Central memory CD4-positive, alpha-beta T cell (primary cell): ENCODE measurements at places on chromosomes 1 and 21.

DNA sequence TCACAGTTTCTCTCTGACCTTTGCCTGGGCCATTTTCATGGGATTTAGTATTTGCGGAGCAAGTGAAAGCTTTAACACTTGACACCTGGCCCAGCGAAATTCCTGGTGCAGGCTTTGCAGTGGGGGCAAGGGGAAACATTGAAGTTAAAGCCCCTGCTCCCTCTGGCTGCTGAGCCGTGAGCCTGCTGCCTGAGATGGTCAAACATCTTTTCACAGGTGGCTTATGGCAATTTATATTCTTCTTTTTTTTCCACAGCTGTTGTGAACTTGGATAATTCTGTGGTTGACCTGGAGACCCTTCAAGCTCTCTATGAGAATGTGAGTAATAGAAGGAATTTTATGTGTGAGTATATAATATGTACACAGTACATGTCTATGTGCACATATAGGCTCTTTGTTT is 202.9 kb downstream of the FMN2 start:
- no peak for DNase-seq

DNA sequence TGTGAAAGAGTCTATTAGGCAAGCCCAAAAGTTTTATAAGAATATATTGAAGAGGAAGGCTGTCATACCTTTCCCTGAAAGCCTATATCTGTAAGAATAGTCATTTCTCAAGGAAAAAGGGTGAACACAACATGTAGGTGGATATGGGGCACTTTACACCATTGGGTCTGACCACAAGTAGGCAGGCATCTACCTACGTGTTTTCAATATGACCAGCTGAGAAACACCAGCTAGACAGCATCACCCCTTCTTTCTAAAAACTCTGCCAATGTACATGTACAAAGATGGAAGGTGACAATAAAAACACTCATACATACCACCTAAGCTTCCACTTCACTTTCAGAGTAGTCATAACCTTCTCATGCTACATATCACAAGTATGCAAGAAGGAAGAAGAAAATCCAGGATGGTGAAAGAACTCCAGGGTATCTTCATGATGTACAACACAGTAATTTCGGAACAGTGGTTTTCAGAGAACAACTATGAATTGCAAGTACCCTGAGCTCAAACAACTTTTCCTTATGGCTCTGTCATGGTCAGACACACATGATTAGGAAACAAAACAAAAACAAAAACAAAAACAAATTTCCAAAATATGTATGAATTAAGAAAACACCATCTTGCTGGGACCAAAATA is 98.5 kb upstream of the ADGRL2 start:
- no peak for DNase-seq

- DNase-seq, result no peak
Observed at GRCh38 chr1:78474092-78474491, 16.7 kb upstream of the PTGFR start.

DNA sequence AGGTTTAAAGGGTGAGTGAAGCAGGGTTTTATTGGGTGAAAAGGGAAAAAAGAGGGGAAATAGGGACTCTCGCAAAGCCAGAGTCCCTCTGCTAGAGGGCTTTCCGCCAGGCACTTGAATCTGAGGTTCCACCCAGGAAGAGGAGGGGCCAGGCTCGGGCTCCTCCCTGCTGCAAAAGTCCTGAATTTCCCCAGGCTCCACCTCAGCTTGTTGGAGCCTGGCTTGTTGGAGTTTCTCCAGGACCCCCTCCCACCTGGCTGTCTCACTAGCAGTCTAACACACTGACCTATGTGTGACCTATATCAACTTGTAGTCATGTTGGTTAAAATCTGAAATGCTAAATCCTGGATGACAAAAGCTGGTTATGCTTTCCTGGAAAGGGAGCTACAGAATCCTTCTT is 25.5 kb downstream of the GBP2 start:
- DNase-seq, result no peak

- DNase-seq, result no peak
Observed at GRCh38 chr1:54892586-54892985, 5.6 kb upstream of the DHCR24 start.

- no peak for DNase-seq
Observed at GRCh38 chr1:52751589-52752483, 25.6 kb downstream of the ZYG11B start.

- DNase-seq, result peak; percentile 66
Observed at GRCh38 chr1:32753532-32754316, 51.2 kb upstream of the SYNC start.

DNA sequence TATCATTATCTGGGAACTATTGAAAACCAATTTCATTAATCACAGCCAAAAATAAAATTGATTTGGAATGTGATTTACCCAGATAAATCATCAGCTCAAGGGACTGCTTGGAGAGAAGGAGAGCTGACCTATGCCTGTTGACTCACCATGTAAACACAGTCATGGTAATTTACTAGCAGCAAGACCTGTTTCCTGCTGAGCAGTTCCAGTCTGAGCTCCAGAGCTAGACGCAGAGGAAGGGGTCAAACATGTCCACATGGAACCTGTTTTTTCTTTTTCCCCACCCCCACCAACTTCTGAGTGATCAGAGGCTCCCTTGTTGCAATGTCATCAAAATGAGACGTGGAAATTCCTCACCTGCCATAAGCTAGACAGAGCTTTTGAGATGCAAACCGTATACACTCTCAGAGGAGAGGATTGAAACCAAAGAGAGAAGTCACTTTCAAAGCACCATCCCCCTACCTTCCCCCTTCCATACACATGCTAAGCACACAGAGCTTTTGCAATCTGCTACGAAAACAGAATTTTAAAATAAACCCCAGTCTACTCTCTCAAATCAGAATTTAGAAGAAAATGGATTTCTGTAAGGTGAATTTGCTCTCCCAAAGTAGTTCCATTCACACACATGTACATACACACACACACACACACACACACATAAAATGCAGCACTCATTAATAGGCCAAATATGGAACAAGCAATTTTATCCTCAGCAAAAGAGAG is 55.9 kb upstream of the PTGFRN start:
- DNase-seq, result no peak

DNA sequence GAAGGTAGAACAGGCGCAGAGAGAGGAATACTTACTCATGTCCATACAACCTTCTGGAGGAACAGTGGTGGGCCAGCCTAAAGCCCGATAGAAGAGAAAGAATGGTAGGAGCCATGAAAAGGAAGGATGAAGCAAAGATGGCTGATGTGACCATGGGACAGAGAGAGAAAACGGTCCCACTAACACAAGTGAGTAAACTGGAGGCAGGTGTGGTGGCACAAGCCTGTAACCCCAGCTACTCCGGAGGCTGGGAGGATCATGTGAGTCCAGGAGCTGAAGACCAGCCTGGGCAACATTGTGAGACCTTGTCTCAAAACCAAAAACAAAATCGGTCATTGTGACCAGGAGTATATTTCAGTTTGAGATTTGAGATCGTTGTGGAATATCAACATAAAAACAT is 49.4 kb downstream of the C1orf198 start:
- DNase-seq, result no peak

- DNase-seq, result peak; percentile 36
Observed at GRCh38 chr1:112501810-112502641, 6.7 kb upstream of the WNT2B start.

DNA sequence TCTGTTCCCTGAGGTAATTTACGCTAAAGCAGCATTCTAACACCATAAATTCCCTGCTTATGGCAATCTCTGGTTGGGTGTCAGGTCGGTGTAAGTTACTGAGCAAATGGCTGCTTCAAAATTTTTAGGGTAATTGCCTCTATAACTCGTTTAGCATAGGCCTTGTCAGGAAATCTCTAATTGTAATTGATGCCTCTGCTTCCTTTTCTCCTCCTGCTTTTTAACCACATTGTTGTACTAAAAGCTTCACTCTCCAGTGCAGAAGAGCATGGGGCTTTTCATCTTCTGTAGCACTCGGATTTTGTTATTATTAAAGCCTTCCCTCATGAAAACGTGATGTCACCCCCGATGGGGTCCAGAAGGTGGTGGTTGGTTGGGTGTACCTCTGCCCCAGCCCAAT is 141.6 kb upstream of the NBPF11 start:
- no peak for DNase-seq

DNA sequence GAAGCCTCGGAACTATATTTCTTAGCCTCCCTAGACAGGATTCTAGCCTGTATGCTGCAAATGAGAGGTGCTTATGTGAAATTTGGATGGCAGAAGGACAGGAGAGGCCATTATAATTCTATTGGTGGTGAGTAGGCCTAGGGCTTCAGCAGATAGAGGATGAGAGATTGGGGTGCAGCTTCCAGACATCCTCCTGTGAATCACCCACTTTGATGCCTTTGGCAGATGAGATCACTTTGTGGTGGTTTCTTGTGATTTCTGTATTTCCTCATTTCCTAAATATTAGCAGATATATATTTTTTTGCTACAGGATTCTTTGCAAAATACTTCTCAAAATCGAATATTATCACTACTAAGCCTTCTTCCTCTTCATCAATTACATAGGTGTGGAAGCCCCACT is 37.3 kb downstream of the MFSD2A start:
- DNase-seq, result no peak

- no peak for DNase-seq
Observed at GRCh38 chr1:103948526-103948925, 198.8 kb downstream of the AMY1C start.

GRCh38 chr1:160256396-160257046 is 5.8 kb downstream of the DCAF8 start:
- no peak for DNase-seq

GRCh38 chr1:86271046-86271445 is 114.5 kb upstream of the COL24A1 start:
- DNase-seq, result no peak

DNA sequence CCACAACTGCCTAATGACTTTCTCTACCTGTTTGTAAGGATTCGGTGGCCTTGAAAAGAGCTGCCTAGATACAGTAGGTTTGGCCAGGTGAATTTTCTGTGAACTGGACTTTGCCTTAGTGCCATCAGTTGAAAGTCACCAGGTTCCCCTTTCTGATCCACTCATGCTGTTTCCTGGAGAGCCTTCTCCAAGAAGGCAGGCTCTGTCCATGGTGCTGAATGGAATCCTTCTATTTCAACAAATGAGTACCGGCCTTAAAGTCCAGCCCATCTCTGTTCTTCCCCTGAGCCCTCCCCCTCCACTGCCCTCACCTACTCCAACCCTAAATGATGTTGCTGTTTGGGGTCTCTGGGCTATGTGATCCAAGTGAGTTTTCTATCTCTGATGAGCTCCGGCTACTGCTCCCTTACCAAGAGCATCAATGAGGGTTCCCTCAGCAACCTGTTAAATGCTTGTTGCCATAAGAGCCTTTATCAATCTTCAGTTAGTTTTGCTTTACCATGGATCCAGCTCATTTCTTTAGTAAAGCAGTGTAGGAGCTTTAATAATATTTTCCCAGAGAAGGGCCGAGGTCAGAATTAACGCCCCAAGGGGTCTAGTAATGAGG is 500.4 kb downstream of the PTPRU start:
- DNase-seq, result no peak

DNA sequence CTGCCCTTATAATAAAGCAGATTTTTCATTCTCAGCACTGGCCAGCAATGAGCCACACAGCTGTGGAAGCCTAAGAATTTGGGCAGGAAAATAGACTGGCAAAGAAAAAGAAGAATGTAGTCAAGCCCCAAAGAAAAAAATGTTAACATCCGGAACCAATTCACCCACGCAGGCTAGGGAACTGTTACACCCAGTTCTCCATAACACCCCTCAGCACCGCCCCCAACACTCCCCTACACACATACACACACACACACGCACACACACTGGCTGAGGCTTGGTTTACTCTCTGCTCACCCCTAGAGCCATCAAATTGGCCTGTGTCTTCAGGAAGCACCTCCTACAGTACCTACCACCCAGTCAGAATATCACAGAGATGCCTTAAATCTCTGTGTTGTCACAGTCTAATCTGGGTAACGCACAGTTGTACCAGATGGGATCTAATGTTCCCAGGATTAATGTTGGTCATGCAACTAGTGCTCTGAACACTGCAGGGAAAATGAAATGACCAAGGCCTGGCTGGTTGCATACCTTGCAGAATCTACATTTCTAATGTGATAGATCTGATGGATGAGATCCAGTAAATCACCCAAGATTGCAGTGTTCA is 14.5 kb downstream of the TBX15 start:
- no peak for DNase-seq

DNA sequence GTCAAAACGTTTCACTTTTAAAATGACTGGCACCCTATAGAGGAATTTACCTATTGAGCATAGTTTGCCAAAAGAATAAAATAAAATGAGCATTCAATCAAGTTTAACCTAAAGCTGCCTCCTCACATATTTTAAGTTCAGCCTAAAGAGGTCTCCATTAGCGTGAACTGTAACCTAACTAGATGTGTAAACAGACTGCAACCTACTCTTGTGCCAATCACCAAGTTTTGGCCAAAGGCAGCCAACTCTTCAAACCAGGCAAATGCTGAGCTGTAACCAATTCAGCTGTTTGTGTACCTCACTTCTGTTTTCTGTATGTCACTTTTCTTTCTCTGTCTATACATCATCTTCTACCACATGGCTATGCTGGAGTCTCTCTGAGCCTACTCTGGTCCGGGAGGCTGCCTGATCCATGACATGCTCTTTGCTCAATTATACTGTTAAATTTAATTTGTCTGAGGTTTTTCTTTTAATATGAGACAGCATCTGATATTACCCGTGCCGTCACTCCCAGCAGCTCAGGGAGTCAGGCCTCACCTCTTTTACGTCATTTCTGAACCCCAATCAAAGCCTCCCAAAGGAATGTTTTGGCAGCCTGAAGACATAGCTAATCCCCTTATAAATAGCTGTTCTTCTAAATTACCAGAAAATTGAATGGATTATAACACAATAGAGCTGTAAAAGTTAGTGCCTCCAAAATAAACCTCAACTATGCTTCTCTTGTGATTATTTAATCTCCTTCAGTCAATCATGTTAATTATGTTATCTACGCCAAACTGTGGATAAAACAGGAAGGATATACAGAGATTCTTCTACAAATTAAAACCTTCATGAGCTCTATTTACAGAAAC is 81.0 kb upstream of the NR5A2 start:
- no peak for DNase-seq

GRCh38 chr1:35929730-35930592 is 944 bp upstream of the AGO3 start:
- DNase-seq, result peak; percentile 33

DNA sequence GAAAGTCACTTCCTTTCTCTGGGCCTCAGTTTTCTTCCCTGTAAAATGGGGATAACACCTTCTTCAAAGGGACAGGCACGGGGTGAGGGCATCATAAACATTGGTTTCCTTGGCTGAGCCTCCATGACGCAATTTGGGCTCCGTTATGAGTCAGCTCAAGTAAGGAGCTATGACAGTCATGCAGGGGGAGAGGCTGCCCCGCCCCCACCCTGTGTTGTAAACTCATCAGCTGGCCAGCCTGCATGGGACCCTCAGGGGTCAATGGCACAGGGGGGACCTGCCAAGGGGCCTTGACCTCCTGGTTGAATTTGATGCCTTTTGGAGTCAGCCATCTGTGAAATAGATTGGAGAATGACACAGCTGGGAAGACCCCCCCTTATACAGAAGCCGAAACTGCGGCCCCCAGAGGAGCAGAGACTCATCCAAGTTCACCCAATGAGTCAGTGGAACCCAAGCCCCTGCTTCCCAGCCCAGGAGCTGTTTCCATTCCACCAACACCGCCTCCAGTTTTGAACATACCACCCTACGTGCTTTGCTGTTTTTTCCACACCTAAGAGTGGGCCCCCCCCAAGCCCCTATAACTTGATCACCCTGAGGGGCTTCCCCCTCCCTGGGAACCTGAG is 36.8 kb upstream of the RUNX3 start:
- peak; percentile 37 for DNase-seq

GRCh38 chr21:41830764-41831452 is 48.2 kb downstream of the PRDM15 start:
- no peak for DNase-seq

- peak; percentile 13 for DNase-seq
Observed at GRCh38 chr1:225877580-225877979, 4.6 kb downstream of the TMEM63A start.

- DNase-seq, result no peak
Observed at GRCh38 chr1:236342403-236343245, 51.5 kb upstream of the EDARADD start.
